T-helper 17 cell (primary cell): ENCODE measurements at places on chromosomes 5 and 9. TPM values are rescaled to one million over a fixed set of nuclear protein-coding genes. Genes with fewer than 3 reads are reported as not detected.

The SRP19 gene
- total RNA-seq: 43.0 TPM

The SLC6A18 gene
- not detected for total RNA-seq

The TYRP1 gene
- total RNA-seq: not detected

The PDGFRB gene
- 0.57 TPM for total RNA-seq

The GABRA6 gene
- total RNA-seq: not detected

The IL5 gene
- total RNA-seq: not detected

DNA sequence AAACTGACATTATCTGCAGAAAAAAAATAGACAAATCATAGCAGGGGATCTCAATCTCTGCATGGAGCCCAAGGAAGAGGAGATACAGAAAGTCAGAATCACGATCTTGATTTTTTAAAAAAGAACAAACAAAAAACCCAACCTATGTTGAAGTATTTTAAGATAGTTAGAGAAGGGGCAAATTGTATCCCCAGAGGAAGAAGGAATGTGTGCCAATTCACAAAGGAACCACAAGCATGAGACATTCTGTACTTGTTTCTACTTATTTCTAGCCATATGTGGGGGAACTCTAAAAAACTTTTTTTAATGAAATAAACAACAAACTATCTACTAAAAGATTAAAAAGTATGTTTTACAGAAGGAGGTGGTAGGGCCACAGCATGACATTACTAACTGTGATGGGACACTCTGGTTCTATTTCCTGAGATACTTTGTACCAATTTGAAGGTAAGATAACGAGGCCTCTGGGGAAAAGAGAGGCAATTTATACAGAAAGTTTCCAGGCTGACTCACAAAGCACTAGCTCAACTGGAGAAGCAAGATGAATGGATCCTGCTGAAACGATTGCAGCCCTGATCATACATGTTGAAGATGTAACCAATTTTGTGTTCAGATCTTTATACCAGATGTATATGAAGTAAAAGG, 22.5 kb downstream of the RANBP3L start:
- DNase-seq: no peak

The NR5A1 gene
- not detected for total RNA-seq

GRCh38 chr9:90915693-90916092, 114.1 kb downstream of the SYK start:
- no peak for DNase-seq

DNA sequence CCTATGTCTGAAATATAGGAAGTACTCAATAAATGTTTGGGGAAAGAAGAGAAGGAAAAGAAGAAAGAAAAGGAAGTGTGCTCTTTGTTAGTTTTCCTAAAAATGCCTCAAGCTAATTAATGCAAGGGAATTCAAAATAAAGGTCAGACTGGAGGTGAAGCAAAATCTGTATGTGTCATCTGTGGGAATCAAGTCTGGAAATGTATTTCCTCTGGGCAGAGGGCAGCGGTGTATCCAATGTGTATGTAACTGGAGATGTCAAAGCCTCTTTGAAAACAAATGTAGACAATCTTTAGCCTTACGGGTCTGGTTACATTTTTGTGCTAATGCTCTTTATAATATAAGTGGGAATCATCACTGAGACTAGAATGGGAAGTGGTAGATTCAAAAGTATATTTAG, 471.4 kb downstream of the MAN2A1 start:
- no peak for DNase-seq

GRCh38 chr5:149781612-149782011, 51.5 kb downstream of the PPARGC1B start:
- DNase-seq: no peak

- no peak for DNase-seq
These were observed 200.4 kb downstream of the ARHGAP26 start for GRCh38 chr5:142970440-142971030.

DNA sequence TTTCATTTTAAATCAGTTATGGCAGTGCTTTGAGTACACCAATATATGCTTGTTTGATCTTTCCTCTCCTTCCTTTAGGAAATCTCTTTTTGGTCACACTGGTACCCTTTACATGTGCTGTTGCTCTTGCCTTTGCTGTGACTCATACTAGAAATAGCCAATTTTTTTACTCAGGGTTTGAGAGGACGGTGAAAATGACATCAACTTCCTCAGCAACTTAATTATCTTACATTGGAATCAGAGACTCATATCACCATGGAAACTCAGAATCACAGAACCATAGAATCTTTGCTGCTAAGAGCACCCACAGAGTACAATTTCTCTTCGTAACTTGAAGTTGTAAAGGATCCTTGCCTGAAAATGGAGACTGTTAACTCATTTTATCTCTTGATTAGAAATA, 13.8 kb upstream of the ZNF300 start:
- no peak for DNase-seq

GRCh38 chr5:72465601-72466563, 41.3 kb downstream of the ZNF366 start:
- no peak for DNase-seq

- DNase-seq: no peak
These were observed 164.8 kb downstream of the COMMD10 start for GRCh38 chr5:116249648-116250047.

DNA sequence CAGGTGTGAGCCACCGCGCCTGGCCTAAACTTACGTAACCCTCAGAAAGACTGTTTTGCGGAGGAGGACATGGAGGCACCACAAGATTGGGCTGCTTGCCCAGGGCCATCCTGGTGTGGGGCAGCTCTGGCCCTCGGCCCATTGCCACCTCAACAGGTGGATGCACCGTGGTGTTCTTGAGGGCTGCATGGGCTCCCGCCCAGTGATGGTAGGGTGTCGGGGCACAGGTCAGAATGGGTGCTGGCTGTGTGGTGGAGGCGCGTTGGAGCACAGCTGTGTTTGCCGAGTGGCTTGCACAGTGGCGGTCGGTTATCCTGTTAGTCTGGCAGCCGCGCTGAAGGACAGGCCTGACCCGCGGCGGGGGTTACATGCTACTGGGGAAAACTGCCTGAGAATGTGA, 196.9 kb downstream of the CACNA1B start:
- DNase-seq: no peak

DNA sequence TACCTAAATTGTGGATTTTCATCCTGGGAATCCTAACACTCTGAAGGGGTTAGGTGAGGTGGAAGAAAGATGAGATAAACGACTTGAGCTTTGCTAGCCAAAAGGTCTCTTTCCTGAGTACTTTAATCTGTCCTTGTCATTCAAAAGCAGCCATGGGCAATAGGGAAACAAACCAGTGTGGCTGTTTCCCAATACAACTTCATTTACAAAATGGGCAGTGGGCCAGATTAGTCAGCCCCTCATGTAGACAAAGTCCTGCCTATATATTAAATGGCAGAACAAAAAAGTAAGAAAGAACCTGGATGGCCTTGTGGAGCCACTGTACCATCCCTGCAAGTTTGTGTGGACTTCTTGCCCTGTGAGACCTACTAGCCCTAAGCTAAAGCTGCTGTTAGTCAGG, 51.0 kb upstream of the NFIL3 start:
- no peak for DNase-seq

DNA sequence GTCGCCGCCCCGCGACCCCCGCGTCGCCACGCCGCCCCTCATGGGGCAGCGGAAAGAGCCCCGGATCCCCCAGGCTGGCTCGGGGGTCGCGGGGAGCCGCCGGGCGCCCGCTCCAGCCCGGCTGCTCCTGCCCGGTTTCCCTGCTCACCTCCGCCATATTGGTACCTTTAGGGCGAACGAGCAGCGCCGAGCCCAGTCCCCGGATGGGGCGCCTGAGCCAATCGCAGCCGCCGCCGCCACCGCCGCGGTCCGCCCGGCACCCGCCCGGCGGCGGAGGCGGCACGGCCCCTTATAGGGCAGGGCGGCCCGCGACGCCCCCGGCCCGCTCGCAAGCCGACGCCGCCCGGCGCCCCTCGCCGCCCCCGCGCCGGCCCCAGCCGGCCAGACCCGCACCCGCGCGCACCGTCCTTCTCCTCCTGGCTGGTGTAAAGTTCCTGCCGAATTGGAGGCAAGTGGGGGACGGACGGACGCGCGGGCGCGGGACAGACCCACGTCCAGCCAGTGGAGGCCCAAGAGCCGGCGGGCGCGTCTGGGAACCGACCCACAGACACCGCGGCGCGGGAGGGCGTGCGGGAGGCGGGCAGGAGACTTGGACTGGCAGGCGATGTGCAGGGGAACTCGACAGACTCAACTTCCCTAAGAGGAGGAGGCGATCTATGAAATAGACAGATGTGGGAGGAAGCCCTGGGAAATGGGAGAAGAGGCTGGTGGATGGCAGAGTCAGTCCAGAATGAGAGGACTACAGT, at the start of gene MIER3:
Gene MIER3 (minus strand): TSS at position 178 of the 746 bp plus-strand sequence. CDS start 21 bp downstream, at position 157.
- peak; percentile 75 for DNase-seq

The KIAA0825 gene
- total RNA-seq: 3.0 TPM

DNA sequence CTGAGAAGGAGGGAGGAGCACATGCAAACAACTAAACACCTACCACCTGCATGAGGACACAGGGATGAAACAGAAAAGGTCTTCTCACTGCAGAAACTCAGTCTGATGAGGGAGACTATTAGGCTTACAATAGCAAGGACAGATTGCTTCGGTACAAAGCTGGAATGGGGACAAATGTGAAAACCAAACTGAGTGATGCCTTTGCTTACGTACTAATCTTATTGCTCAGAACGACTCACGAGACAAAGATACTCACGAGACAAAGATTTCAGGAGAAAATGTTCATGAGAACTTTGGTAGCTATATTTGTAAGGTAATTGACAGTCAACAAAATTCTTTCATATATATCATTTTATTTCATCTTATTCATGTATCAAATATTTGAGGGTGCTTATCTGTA, 71.9 kb upstream of the TAF1L start:
- DNase-seq: no peak

DNA sequence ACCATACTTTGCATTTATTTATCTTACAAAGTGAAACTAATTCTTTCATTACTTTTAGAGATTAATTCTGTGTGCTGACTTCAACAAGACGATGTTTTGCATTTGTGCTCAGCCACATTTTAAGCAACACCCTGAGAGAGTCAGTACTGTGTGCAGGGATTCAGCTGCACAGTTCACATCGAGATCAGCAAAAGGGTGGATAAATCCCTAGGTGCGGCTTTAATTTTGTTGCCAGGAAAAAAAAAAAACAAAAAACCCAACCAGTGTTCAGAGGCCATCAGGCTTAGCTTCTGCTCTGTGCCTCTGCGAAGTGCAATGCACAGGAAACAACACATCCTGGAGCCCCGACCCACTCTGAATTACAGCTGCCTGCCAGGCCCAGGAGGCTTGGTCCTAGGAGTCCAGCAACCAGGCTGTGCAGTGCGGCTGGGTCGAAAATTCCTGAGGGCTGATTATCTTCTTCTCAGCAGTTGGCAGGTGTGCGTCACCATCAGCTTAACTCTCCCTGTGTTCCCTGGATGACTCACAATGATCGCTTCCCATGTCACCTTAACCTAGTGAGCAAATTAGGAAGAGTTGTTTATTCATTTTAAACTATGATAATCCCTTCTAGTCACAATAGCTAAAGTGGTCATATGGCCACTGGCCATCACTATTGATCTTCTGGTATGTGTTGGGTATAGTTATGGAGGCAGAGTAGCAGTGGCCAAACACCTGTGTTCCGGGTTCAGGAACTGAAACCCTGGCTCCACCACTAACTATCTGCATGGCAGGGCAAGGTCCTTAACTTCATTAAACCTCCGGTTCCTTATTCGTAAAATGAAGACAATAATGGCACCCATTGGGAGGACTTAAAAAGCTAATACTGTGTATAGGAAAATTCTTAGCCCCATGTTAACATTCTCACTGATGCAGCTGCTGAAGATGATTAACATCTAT, 31.2 kb upstream of the NDUFB6 start:
- DNase-seq: no peak

- no peak for DNase-seq
These were observed 31.8 kb upstream of the FOXB2 start for GRCh38 chr9:76987594-76988200.

GRCh38 chr5:57335092-57335660, 147.4 kb downstream of the ACTBL2 start:
- no peak for DNase-seq
